GOT3 (cell line): ENCODE measurements at places on chromosomes 11 and 22.
A peak's percentile ranks its signal among the peaks of the same experiment; 100 is the strongest.

- DNase-seq = no peak
Observed at GRCh38 chr11:64924910-64925284, 408 bp downstream of the PPP2R5B start.

DNA sequence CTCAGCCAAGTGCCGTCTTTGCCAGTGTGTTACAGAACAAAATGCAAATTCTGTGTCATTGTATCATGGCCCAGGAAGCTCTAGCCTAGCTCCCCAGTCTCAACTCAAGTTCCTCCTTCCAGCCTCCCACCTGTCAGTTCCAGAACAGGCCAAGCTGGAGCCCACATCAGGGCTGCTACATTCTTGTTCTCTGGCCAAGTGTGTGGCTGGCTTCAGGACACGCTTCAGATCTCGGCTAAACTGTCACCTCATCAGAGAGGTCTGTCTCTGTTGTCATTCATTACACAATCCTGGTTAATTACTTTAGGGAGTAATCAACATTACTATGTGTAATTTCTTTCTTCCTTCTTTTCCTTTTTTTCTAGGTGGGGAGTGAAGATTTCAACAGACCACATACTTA lies 347.0 kb upstream of the SYN3 start:
- DNase-seq = no peak

GRCh38 chr11:78823588-78823987 lies 248.9 kb upstream of the NARS2 start:
- DNase-seq = no peak

- DNase-seq = no peak
Observed at GRCh38 chr22:33104147-33104854, 46.1 kb upstream of the SYN3 start.

- DNase-seq = no peak
Observed at GRCh38 chr11:7077101-7077500, 11.7 kb upstream of the RBMXL2 start.

- DNase-seq = peak; percentile 9
Observed at GRCh38 chr11:19441752-19442553, 201.2 kb upstream of the E2F8 start.

- DNase-seq = no peak
Observed at GRCh38 chr22:37267135-37267587, 15.1 kb upstream of the CYTH4 start.

DNA sequence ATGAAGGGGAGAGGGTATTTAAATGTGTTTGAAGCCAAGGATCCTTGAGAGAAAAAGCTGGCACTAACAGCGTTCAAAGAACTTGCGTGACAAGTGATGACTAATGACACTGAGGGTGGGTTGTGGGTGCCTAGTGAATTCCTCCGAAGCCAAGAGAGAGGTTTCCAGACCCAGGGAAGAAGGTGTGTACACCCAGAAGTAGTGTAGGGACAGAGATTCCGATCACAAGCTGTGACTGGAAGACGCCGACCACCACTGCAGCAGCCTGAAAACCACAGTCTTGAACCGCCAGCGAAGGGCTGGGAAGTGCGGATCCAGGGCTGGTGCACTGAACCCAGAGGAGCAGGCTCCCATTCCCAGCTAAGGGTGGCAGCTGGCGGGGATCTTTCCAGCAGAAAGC lies 9.5 kb downstream of the PPARA start:
- no peak for DNase-seq

GRCh38 chr11:126519764-126520734 lies 164.6 kb downstream of the ST3GAL4 start:
- DNase-seq = no peak

DNA sequence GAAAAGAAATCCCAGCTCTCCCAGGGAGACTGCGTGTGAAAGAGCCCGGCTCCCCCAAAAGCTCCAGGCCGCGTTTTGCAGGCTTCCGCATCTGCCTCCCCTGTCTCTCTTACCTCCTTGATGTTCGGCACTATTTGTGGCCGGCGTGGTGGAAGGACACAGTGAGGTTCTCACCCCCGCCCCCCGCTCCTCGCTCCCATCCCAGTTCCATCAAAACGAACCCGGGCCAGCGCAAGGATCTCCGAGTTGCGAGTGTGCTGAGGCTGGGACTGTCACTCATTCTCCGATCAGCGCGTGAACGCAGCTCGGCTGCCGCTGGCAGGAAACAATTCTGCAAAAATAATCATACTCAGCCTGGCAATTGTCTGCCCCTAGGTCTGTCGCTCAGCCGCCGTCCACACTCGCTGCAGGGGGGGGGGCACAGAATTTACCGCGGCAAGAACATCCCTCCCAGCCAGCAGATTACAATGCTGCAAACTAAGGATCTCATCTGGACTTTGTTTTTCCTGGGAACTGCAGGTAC lies at the start of gene NCAM1:
Gene NCAM1 (plus strand): TSS at position 275 of the 523 bp plus-strand sequence.
- peak; percentile 33 for DNase-seq

DNA sequence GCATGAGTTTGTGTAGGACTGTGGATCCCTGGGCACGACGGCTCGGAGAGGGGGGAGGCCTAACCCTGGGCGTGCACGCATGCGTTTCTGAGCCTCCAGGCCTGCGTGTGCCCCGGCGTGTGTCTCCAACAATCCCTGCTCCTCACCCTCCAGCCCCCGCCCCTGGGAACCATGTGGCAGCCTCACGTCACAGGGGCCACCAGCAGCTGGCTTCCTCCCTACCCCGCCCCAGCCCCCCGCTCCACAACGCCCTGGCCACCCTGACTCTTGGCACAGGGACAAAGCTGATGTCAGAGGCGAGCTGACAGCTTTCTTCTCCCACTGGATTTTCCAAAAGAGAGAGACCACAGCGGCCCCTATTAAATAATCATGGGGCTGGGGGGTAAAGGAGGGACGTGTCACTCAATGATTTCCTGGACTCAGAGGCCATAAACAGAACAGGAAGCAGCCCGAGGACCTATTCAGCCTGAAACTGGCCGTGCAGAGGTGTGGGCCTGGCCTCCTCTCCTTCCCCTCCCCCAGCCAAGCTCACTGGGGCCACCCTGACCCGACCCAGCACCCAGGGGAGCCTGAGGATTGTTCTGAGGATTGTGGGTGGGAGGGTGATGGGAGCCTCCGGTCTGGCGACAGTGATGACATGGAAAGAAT lies 6.8 kb upstream of the LIF start:
- no peak for DNase-seq

GRCh38 chr22:50084080-50084477 lies 1.1 kb downstream of the MLC1 start:
- no peak for DNase-seq

GRCh38 chr11:112958670-112959069 lies 2.5 kb upstream of the NCAM1 start:
- DNase-seq = no peak

- no peak for DNase-seq
Observed at GRCh38 chr11:90250970-90251369, 28.1 kb upstream of the CHORDC1 start.

DNA sequence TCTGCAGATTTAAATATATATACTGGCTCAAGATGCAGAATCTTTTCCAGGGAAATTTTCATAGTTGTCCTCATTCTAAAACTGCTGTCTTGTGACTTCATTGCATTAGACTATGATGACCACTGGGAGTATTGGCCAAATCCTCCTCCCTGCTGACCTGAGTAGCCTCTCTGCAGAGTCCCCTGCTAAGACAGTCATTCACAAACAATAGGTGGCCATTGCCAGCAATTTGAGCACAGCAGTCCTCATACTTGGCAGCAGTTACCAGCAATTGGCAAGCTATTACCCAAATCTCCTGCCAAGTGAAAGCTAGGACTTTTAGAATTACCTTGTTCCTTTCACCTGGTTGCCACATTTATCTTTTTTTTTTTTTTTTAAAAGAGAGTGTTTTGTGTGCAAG lies 325.8 kb downstream of the FAT3 start:
- DNase-seq = no peak

- DNase-seq = no peak
Observed at GRCh38 chr22:20551805-20552442, 44.5 kb downstream of the MED15 start.

DNA sequence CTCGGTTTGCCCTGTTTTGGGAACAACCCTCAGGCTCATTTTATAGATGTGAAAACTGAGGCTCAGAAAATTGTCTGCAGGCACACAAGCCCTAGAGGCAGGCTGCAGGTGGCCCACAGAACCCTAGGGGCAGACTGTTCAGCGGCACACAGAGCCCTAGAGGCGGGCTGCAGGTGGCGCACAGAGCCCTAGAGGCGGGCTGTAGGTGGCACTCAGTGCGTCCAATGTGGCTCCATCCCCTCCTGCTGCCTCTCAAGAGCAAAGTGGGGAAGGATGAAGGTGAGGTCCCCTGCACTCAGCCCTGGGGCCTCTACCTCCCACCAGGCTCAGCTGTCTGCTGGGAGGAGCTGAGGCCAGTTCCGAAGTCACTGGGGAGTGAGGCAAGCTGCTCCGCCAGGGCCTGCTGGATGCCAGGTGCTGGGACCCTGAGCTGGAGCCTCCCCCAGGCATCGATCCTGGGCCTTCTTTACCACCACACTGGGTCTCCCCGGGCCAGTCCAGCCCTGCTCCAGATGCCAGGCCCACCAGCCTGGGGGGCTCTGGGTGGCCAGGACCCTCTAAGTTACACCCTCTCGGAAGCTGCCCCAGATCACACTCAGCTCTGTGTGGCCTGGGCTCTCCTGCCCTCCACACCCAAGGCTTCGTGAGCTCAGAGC lies 2.3 kb downstream of the ACY3 start:
- no peak for DNase-seq
